ENCODE measurements at places on chromosomes 5 and 9.

DNA sequence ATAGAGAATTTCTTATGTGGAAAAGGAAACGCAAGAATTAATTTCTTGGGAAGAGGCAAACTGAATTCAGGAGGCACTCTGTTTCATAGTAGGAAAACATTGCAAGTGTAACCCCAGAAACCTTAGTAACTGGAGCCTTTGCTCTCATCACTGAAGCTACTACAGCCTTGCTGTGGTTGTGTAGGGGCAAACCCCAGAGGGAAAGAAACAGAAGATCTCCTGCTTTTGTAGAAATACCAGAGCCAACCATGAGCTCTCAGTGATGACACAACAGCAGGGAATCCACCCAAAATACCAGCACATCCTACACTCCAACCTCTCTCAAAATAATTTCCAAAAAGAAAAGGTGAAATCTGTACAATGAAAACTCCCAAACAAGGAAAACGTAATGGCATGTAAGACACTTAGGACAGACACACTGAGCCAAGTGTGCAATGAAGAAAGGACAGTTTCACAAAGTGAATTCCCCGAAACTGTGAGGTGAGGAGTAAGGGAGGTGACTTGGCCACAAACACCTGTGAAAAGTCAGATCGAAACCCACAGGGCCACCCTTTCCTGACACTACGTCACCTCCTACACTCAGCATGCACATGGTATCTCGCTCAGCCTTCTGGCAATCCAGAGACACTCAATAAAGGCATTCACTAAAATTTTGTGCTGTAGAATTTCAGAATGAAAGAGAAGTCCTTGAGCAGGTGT lies 8.5 kb upstream of the ACSL6 start:
- DNase-seq: no peak

- DNase-seq: peak; percentile 98
These were observed at the start of gene SARDH for GRCh38 chr9:133737774-133738639. SARDH (minus strand) TSS chr9:133738352; CDS start chr9:133734173, 4,179 bp downstream.

- DNase-seq: no peak
These were observed 626.3 kb upstream of the CCNG1 start for GRCh38 chr5:162811071-162811470.

DNA sequence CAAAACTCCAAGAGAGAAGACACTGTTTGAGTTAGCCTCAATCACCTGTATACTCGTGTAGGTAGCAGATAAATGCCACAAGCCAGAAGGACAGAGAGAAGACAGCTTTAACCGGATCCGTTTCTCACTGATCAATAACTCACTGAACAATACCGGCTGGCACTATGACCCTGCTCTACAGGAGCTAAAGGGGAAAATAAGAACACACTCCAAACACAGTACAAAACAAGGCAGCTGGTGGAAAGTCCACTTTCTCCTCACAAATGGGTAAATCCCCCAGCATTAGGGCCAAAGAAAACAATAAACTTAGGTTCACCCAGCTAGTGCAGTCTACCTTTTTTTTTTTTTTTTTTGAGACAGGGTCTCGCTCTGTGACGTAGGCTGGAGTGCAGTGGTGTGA lies 169.4 kb downstream of the CRB2 start:
- DNase-seq: no peak

- no peak for DNase-seq
These were observed 109.9 kb downstream of the NUDT12 start for GRCh38 chr5:103452666-103453065.

DNA sequence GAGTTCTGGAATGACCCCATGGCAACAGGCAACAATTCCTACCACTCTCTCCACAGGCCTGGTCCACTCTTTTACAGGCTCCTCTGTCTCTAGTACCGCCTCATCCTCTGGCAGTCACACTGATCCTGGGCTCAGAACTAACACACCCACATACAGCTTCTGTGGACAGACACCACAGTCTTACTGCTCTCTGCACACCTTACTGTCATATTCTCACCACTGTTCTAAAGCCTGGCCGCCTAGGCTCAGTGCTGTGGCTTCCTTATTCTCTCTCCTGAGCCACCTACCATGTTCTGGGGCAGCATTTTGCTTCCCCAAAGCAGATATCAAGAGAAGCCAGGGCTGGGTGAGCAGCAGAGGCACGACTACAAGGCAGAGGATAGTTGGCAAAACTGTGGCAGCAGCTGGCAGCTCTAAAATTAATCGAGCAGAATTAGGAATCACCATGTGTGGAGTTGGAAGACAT lies 14.8 kb downstream of the REEP5 start:
- DNase-seq: no peak

All from SK-N-SH (cell line).